Activated T-cell treated with anti-CD3 and anti-CD28 coated beads for 48 hours (primary cell): ENCODE measurements at places on chromosomes 1 and 21.

GRCh38 chr1:77632216-77632615 is 50.2 kb downstream of the ZZZ3 start:
- DNase-seq, result no peak

GRCh38 chr1:31154000-31154631 is 85.6 kb downstream of the NKAIN1 start:
- DNase-seq, result no peak

- DNase-seq, result no peak
Observed at GRCh38 chr1:227174164-227174563, 144.1 kb downstream of the CDC42BPA start.

GRCh38 chr1:175307160-175307559 is 114.6 kb upstream of the KIAA0040 start:
- DNase-seq, result no peak

GRCh38 chr1:9129266-9130041 is 552 bp upstream of the GPR157 start:
- peak; percentile 75 for DNase-seq

- DNase-seq, result no peak
Observed at GRCh38 chr1:59685666-59686065, 129.1 kb upstream of the HOOK1 start.

GRCh38 chr1:64155278-64155677 is 48.1 kb upstream of the UBE2U start:
- DNase-seq, result no peak

GRCh38 chr1:66327588-66327987 is 206.4 kb upstream of the SGIP1 start:
- DNase-seq, result no peak
